ENCODE measurements at places on chromosomes 4 and X. TPM values are rescaled to one million over a fixed set of nuclear protein-coding genes. Genes with fewer than 3 reads are reported as not detected.

AFF2 gene
- total RNA-seq = under 0.01 TPM

KCNIP4 gene
- not detected for total RNA-seq

CFAP99 gene
- 0.19 TPM for total RNA-seq

SAGE1 gene
- not detected for total RNA-seq

Measured in vein endothelial cell (primary cell).